ENCODE measurements at places on chromosomes 13 and 19.

- no peak overlapping the region for H3K4me3 ChIP-seq
- H3K36me3 ChIP-seq: no peaks in the 10 kb centered on the region
- no peak overlapping the region for H3K27ac ChIP-seq
- no peaks in the 10 kb centered on the region for H3K4me1 ChIP-seq
- DNase-seq: no peak
- no peaks in the 10 kb centered on the region for H3K27me3 ChIP-seq
Measured at GRCh38 chr19:7512400-7512851, 3.5 kb upstream of the ZNF358 start.

DNA sequence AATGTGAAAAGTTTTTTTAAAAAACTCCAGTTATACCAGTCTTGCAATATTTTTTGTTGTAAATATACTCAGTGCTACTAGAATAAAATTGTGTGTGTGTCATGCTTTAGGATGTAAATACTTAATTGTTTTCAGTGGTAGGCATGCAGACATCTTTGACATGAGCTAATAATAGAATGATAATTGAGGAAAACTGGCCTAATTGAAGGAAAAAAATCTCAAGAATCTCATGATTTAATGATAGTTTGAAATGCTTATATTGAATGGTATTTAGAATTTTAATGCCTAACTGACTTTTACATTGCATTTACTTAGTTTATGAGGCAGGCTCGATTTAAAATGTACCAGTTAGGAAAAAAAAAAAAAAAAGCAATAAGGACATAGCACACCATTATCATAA lies 3.2 kb upstream of the MAB21L1 start:
- no peak for DNase-seq
- no peaks in the 10 kb centered on the region for H3K36me3 ChIP-seq
- H3K27ac ChIP-seq: no peak overlapping the region

DNA sequence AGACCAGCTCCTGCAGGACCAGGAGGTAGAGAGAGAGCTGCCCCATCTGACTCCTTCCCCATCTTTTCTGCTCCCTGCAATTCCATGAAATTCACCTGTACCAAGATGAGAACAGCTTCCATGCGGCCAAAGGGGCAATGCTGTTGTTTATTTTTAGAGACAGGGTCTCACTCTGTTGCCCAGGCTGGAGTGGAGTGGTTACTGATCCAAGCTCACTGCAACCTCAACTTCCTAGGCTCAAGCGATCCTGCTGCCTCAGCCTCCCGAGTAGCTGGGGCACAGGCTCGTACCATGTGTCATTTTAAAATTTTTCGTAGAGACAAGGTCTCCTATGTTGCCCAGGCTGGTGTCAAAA lies 3.6 kb upstream of the PLIN4 start:
- no peak overlapping the region for H3K4me3 ChIP-seq
- H3K4me1 ChIP-seq: no peaks in the 10 kb centered on the region
- H3K27ac ChIP-seq: no peak overlapping the region

DNA sequence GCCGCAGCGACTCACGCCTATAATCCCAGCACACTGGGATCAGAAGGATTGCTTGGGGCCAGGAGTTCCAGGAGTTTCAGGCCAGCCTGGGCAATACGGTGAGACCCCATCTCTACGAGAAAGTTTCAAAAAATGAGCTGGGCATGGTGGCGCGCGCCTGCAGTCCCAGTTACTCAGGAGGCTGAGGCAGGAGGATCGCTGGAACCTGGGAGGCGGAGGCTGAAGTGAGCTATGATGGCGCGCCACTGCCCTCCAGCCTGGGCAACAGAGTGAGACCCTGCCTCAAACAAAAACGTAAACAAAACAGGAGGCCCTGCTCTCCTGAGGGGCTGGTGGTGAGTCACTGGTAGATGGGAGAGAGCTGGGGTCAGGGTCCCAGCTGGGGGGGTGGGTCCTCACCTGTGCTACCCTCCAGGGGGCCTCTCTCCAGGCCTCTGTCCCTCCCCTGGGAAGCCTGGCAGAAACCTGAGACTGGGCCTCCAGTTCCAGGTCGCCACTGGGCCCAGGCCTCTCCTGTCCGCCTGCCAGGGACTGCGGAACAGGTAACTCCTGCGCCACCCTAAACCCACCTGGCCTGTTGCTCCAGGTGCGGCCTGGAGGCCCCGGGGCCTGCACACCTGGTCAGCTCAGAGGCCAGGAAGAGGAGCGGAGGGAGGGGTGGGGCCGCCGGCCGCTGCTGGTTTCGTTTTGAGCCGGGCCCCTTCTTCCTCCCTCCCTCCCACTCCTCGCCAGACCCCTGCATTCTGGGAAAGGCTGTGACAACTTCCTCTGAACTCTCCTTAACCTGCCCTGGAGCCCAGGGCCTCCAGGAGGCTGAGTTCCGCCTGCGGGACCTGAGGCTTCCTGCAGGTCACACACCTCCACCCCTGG lies 17.2 kb upstream of the ZBTB7A start:
- peak overlapping the region; percentile 68 for H3K27ac ChIP-seq
- no peaks in the 10 kb centered on the region for H3K36me3 ChIP-seq
- no peak for DNase-seq
- peaks cover 60% of the 10 kb centered on the region for H3K4me1 ChIP-seq

- no peak overlapping the region for H3K4me3 ChIP-seq
- H3K27ac ChIP-seq: no peak overlapping the region
- peak; percentile 18 for DNase-seq
- H3K36me3 ChIP-seq: peaks cover 20% of the 10 kb centered on the region
Measured at GRCh38 chr13:44969551-44970484, 19.5 kb downstream of the NUFIP1 start.

- H3K27ac ChIP-seq: no peak overlapping the region
- H3K27me3 ChIP-seq: no peaks in the 10 kb centered on the region
- DNase-seq: no peak
- H3K36me3 ChIP-seq: no peaks in the 10 kb centered on the region
Measured at GRCh38 chr19:33267706-33268105, 34.6 kb downstream of the CEBPA start.

DNA sequence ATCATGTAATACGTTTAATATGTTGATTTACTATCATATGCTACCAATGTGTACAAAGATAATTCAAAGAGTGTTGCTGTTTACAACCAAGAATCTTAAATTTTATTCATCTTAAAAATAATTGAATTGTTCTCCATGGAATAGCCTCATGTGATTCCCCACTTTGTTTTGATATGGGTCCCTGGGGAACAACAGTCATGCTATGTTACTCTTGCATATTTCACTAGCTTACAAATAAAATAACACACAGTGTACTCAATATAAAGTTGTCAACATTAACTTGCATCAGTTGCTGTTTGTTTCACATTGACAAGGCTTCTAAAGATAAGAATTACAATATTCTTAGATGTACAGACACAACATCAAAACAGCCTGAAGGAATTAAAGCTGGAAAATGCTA lies 2.3 kb downstream of the ENOX1 start:
- H3K27ac ChIP-seq: no peak overlapping the region
- H3K4me3 ChIP-seq: no peak overlapping the region
- H3K36me3 ChIP-seq: no peaks in the 10 kb centered on the region
- DNase-seq: no peak
- peaks cover 4% of the 10 kb centered on the region for H3K4me1 ChIP-seq

GRCh38 chr13:105107781-105108180 lies 1427.7 kb downstream of the EFNB2 start:
- H3K36me3 ChIP-seq: no peaks in the 10 kb centered on the region
- H3K27ac ChIP-seq: no peak overlapping the region
- no peak overlapping the region for H3K4me3 ChIP-seq
- DNase-seq: no peak
- H3K4me1 ChIP-seq: no peaks in the 10 kb centered on the region

GRCh38 chr19:38949580-38950367 lies 19.0 kb downstream of the MRPS12 start:
- no peaks in the 10 kb centered on the region for H3K4me1 ChIP-seq
- H3K36me3 ChIP-seq: no peaks in the 10 kb centered on the region
- no peak overlapping the region for H3K27ac ChIP-seq
- H3K27me3 ChIP-seq: no peaks in the 10 kb centered on the region
- H3K4me3 ChIP-seq: peak overlapping the region; percentile 39
- DNase-seq: peak; percentile 70

DNA sequence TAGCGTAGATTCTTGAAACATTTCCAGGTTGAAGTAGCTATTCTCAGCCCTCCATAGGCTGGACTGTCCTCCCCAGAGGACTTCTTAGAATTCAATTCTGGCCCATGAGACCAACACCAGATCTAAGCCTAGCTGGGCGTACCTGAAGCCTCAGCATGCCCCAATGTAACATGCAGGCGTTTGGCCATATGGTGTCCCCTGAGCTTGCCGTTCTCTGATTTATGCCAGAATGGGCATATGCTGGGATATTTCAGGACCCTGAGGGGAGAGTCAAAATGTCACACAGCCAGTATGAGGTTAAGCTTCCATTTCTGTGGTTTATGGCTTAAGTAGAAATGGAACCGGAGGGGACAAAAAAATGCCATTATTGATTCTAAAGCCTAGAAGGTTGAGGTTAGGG lies 317.7 kb upstream of the OBI1 start:
- H3K4me3 ChIP-seq: no peak overlapping the region
- no peaks in the 10 kb centered on the region for H3K27me3 ChIP-seq
- no peak overlapping the region for H3K27ac ChIP-seq
- no peaks in the 10 kb centered on the region for H3K4me1 ChIP-seq
- H3K36me3 ChIP-seq: no peaks in the 10 kb centered on the region
- no peak for DNase-seq

- H3K4me1 ChIP-seq: no peaks in the 10 kb centered on the region
- H3K4me3 ChIP-seq: no peak overlapping the region
- DNase-seq: no peak
- H3K27me3 ChIP-seq: no peaks in the 10 kb centered on the region
- no peak overlapping the region for H3K27ac ChIP-seq
- peaks cover 11% of the 10 kb centered on the region for H3K36me3 ChIP-seq
Measured at GRCh38 chr19:17576758-17577456, 21.5 kb downstream of the COLGALT1 start.

- no peaks in the 10 kb centered on the region for H3K36me3 ChIP-seq
- H3K27me3 ChIP-seq: no peaks in the 10 kb centered on the region
- H3K4me3 ChIP-seq: no peak overlapping the region
- no peaks in the 10 kb centered on the region for H3K4me1 ChIP-seq
Measured at GRCh38 chr13:100542826-100543156, 45.8 kb downstream of the GGACT start.

GRCh38 chr13:40911341-40911740 lies 107.8 kb downstream of the ELF1 start:
- H3K36me3 ChIP-seq: no peaks in the 10 kb centered on the region
- H3K4me1 ChIP-seq: no peaks in the 10 kb centered on the region
- no peak overlapping the region for H3K27ac ChIP-seq
- no peak overlapping the region for H3K4me3 ChIP-seq
- H3K27me3 ChIP-seq: no peaks in the 10 kb centered on the region
- DNase-seq: no peak

- H3K4me3 ChIP-seq: no peak overlapping the region
- H3K36me3 ChIP-seq: no peaks in the 10 kb centered on the region
- no peaks in the 10 kb centered on the region for H3K4me1 ChIP-seq
- no peak overlapping the region for H3K27ac ChIP-seq
Measured at GRCh38 chr19:46537136-46538097, 41.8 kb upstream of the PNMA8B start.

DNA sequence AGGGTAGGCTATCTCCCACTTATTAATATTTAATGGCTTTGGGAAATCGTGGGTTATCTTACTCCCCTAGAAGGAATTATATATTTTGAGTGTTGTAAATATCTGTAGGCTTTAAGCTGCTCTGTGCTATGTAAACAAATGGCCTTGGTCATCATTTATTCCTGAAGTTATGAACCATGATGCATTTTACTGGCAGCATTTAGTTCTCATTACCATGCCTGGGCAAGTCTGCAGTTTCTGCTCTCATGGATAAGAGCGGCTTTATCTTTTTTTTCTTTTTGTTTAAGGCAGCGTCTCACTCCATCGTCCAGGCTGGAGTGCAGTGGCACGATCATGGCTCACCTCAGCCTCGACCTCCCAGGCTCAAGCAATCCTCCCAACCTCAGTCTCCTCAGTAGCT lies 156.1 kb downstream of the IRS2 start:
- no peak overlapping the region for H3K27ac ChIP-seq
- no peaks in the 10 kb centered on the region for H3K4me1 ChIP-seq
- no peak for DNase-seq
- no peaks in the 10 kb centered on the region for H3K36me3 ChIP-seq
- H3K4me3 ChIP-seq: no peak overlapping the region

GRCh38 chr13:95676105-95676761 lies 706 bp upstream of the DNAJC3 start:
- peak overlapping the region; percentile 88 for H3K4me3 ChIP-seq
- no peaks in the 10 kb centered on the region for H3K27me3 ChIP-seq
- peak overlapping the region; percentile 77 for H3K27ac ChIP-seq
- peak; percentile 32 for DNase-seq

GRCh38 chr19:1360818-1361461 lies 22.8 kb upstream of the NDUFS7 start:
- no peak overlapping the region for H3K27ac ChIP-seq
- H3K36me3 ChIP-seq: no peaks in the 10 kb centered on the region
- H3K27me3 ChIP-seq: no peaks in the 10 kb centered on the region
- peaks cover 3% of the 10 kb centered on the region for H3K4me1 ChIP-seq
- DNase-seq: no peak

DNA sequence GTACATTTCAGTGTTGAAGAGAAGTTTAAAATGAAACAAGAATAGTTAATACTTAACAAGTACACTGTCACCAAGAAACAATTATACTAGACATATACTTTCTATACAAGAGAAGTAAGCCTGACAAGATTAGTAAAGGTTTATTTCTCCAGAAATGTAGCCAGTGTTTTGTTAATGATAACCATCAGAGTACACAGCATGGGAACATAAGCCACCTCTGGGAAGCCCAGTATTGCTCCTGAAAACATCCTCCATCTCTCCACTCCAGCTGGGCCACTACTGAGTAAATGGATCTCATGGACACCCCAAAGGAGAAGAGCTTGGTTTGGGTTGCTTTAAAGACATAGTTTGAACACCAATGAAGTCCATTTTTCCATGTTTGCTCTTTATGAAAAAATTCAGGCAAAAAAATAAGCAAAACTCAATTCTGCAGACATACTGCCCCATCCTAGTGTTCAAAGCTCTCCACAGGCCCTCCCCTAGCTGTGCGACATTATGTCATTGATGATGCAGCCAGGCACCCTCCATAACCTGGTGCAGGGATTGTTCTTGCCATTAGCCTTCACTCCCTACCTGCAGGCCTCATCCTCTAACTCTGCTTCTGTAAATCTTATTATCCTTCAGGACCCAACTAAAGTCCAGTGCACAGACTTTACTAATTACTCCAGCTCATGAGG lies 61.9 kb downstream of the LHFPL6 start:
- H3K27ac ChIP-seq: no peak overlapping the region
- H3K4me1 ChIP-seq: no peaks in the 10 kb centered on the region
- no peaks in the 10 kb centered on the region for H3K36me3 ChIP-seq
- H3K27me3 ChIP-seq: no peaks in the 10 kb centered on the region
- H3K4me3 ChIP-seq: no peak overlapping the region

GRCh38 chr13:52070929-52071523 lies 46.5 kb downstream of the UTP14C start:
- H3K4me1 ChIP-seq: no peaks in the 10 kb centered on the region
- H3K4me3 ChIP-seq: no peak overlapping the region
- no peaks in the 10 kb centered on the region for H3K27me3 ChIP-seq
- DNase-seq: no peak
- no peaks in the 10 kb centered on the region for H3K36me3 ChIP-seq

GRCh38 chr13:28297341-28297740 lies 159.0 kb downstream of the PAN3 start:
- no peak for DNase-seq
- H3K27ac ChIP-seq: no peak overlapping the region
- no peaks in the 10 kb centered on the region for H3K4me1 ChIP-seq
- H3K27me3 ChIP-seq: no peaks in the 10 kb centered on the region
- peaks cover 3% of the 10 kb centered on the region for H3K36me3 ChIP-seq
